Natural killer cell treated with Interleukin-12 subunit alpha and Interleukin-12 subunit beta and Interleukin-15 and Interleukin-18, amount 100 ng/mL, for 72 hours (primary cell): ENCODE measurements at places on chromosomes 7 and 10.

DNA sequence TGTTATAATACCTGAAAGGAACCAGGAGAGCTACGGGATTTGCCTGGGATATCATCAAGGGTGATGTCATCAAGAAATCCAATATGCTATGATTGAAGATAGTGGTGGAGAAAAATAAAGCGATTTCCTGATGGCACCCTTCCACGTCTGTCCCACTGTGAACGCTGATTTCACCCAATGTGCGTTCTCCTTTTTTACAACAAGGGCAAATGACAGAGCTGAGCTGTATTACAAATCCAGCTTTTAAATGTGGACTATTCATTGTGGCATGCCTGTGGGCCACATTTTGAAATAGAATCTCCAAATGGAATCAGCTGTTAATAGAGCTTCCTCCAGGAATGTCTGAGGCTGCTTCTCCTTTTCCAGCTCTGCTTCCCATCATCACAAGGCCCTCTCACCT, 23.3 kb downstream of the SLC13A4 start:
- peaks cover 3% of the 10 kb centered on the region for H3K4me1 ChIP-seq
- no peak for DNase-seq
- H3K27me3 ChIP-seq, result no peaks in the 10 kb centered on the region
- no peak overlapping the region for H3K4me3 ChIP-seq
- no peak overlapping the region for H3K27ac ChIP-seq
- H3K36me3 ChIP-seq, result no peaks in the 10 kb centered on the region

GRCh38 chr10:132521041-132521465, 16.5 kb upstream of the INPP5A start:
- DNase-seq, result peak; percentile 44
- H3K27me3 ChIP-seq, result peaks cover 6% of the 10 kb centered on the region
- no peak overlapping the region for H3K27ac ChIP-seq
- H3K4me3 ChIP-seq, result no peak overlapping the region
- H3K4me1 ChIP-seq, result no peaks in the 10 kb centered on the region

DNA sequence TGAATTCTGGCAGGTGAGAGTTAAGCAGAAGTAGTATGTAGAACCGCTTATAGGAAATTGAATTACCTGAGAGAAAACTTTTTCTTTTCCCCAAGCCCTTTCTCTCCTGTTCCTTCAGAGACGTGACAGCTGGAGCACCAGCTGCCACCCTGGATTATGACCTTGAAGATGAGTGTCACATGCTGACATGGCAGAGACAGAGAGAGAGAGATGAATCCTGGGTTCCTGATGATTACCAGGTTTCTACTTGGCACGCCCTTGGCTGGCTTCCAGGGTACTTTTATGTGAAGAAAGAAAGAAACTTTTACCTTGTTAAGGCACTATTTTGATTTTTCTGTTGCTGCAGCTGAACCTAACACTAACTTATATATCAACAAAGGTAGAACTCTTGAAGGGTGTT, 99.9 kb downstream of the GPR26 start:
- H3K4me3 ChIP-seq, result no peak overlapping the region
- H3K27me3 ChIP-seq, result peaks cover 34% of the 10 kb centered on the region
- H3K27ac ChIP-seq, result no peak overlapping the region
- H3K36me3 ChIP-seq, result peaks cover 2% of the 10 kb centered on the region
- peaks cover 2% of the 10 kb centered on the region for H3K4me1 ChIP-seq

GRCh38 chr10:50470798-50471582, 152.8 kb downstream of the SGMS1 start:
- DNase-seq, result no peak
- peaks cover 29% of the 10 kb centered on the region for H3K4me1 ChIP-seq
- H3K4me3 ChIP-seq, result peak overlapping the region; percentile 24
- peak overlapping the region; percentile 81 for H3K27ac ChIP-seq

- H3K4me1 ChIP-seq, result peaks cover 6% of the 10 kb centered on the region
- no peak for DNase-seq
- H3K4me3 ChIP-seq, result no peak overlapping the region
- H3K27me3 ChIP-seq, result no peaks in the 10 kb centered on the region
- H3K27ac ChIP-seq, result no peak overlapping the region
Measured at GRCh38 chr7:51016546-51016945, 233.8 kb upstream of the GRB10 start.

GRCh38 chr10:1476455-1476803, 260.9 kb downstream of the ADARB2 start:
- peaks cover 5% of the 10 kb centered on the region for H3K27me3 ChIP-seq
- no peak for DNase-seq
- H3K36me3 ChIP-seq, result no peaks in the 10 kb centered on the region
- H3K27ac ChIP-seq, result no peak overlapping the region
- H3K4me3 ChIP-seq, result no peak overlapping the region
- no peaks in the 10 kb centered on the region for H3K4me1 ChIP-seq

DNA sequence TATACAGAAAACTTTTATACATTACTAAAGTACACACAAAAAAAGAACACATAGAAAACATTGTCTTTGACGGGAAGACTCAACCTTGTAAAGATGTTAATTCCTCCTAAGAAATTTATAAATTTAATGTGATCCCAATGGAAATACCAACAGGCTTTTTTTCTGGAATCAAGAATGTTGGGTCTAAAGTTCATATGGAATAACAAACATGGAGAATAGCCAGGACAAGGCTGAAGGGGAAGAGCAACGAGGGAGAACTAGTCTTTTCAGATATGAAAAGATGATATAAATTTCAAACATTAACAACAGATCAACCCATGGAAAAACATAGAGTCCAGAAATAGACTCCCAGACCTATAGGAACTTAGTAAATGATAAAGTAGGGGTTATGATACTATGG, 19.8 kb downstream of the HIPK2 start:
- H3K27me3 ChIP-seq, result no peaks in the 10 kb centered on the region
- H3K4me3 ChIP-seq, result no peak overlapping the region
- H3K4me1 ChIP-seq, result peaks cover 84% of the 10 kb centered on the region
- peaks cover 37% of the 10 kb centered on the region for H3K36me3 ChIP-seq

DNA sequence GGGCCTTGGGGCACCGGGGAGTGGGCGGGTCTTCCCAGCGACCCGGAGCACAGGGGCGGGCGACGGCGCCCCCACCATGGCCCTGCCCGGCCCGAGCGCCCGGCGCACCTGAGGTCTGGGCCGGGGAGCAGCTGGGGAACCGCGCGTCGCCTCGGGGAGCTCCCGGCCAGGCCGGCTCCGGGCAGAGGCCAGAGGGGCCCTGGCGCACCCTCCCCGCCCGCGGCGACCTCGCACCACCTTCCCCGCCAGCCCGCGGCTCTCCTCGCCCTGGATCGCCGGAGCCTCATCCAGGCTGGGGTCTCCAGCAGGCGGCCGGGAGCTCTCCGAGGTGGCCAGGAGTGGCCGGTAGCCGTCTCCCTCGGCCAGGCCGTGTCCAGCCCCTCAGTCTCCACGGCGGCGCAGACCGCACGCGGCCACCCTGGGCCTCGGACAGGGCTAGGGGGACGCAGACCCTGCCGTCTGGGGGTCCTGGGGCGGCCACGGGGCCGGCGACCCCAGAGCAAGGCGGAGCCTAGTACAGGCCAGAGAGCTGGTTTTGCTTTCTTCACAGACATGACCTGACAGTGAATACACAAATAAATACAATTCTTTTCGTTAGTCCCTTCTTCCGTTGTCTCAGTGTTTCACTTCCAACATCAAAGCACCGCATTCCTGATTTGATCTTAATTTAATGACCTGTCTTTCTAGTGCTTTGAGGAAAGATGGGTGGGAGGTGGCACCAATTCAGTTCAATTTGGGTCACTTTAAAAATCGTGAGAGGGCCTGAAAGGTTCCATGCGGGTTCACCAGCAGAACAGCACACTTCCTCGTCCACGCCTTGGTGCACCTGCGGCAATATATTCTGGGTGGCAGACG, 356.9 kb downstream of the DNAJB6 start:
- H3K36me3 ChIP-seq, result no peaks in the 10 kb centered on the region
- no peaks in the 10 kb centered on the region for H3K4me1 ChIP-seq
- peak; percentile 54 for DNase-seq
- peaks cover 10% of the 10 kb centered on the region for H3K27me3 ChIP-seq

DNA sequence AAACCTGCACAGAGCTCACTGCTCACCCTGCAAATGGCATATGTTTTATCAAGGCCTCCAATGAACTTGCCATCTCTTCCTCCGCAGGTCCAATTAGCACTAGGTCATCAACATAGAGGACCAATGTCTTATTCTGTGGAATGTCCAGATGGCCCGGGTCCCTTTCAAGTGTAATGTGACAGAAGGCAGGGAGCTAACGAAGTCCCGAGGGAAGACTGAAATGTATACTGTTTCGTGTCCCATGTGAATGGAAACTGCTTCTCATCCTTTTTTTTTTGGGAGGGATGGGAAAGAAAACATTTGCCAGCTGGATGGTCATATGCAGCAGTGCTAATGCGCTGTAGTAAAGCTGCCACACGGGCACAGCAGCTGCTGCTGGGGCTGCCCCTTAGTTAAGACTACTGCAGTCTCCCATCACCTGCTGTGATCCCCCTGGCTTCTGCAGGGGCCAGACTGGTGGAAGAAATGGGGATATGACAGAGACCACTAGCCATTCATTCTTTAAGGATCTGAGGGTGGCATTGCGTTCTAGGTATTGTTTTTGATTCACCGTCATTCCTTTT, 61.7 kb upstream of the CCNY start:
- peaks cover 5% of the 10 kb centered on the region for H3K27me3 ChIP-seq
- no peak overlapping the region for H3K27ac ChIP-seq
- peaks cover 5% of the 10 kb centered on the region for H3K4me1 ChIP-seq
- no peak for DNase-seq
- no peaks in the 10 kb centered on the region for H3K36me3 ChIP-seq
